ENCODE measurements at places on chromosomes 12 and 14. TPM values are rescaled to one million over a fixed set of nuclear protein-coding genes. Genes with fewer than 3 reads are reported as not detected.

GRCh38 chr12:82299319-82300025, 58.7 kb downstream of the CCDC59 start:
- no peak overlapping the region for H3K4me3 ChIP-seq
- H3K27me3 ChIP-seq = no peaks in the 10 kb centered on the region
- no peak for DNase-seq
- H3K36me3 ChIP-seq = no peaks in the 10 kb centered on the region

DNA sequence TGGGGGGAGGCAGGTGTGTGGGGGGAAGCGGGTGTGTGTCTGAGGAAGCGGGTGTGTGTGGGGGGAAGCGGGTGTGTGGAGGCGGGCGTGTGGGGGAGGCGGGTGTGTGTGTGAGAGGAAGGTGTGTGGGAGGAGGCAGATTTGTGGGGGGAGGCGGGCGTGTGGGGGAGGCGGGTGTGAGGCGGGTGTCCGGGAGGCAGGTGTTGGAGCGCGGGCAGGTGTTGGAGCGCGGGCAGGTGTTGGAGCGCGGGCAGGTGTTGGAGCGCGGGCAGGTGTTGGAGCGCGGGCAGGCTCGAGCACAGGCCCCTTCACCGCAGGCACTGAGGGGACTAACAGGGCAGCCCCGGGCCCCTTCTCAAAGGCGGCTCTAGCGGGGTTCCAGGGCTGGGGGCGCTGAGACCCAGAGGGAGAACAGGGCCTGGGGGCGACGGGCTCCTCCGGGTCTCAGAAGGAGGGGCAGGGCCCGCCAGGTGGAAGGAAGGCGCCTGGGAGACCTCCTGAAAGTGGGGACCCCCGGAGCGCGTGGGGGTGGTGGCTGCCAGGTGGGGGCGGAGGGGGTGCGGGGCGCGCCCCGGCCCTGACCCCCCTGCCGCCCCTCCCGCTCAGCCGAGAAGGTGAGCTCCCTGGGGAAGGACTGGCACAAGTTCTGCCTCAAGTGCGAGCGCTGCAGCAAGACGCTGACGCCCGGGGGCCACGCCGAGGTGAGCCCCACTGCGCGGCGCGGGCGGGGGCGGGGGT, 3.2 kb downstream of the CRIP2 start:
- no peak overlapping the region for H3K4me3 ChIP-seq
- H3K4me1 ChIP-seq = peaks cover 32% of the 10 kb centered on the region
- H3K27ac ChIP-seq = peak overlapping the region; percentile 54
- DNase-seq = peak; percentile 43
- no peaks in the 10 kb centered on the region for H3K36me3 ChIP-seq
- peaks cover 45% of the 10 kb centered on the region for H3K27me3 ChIP-seq

DNA sequence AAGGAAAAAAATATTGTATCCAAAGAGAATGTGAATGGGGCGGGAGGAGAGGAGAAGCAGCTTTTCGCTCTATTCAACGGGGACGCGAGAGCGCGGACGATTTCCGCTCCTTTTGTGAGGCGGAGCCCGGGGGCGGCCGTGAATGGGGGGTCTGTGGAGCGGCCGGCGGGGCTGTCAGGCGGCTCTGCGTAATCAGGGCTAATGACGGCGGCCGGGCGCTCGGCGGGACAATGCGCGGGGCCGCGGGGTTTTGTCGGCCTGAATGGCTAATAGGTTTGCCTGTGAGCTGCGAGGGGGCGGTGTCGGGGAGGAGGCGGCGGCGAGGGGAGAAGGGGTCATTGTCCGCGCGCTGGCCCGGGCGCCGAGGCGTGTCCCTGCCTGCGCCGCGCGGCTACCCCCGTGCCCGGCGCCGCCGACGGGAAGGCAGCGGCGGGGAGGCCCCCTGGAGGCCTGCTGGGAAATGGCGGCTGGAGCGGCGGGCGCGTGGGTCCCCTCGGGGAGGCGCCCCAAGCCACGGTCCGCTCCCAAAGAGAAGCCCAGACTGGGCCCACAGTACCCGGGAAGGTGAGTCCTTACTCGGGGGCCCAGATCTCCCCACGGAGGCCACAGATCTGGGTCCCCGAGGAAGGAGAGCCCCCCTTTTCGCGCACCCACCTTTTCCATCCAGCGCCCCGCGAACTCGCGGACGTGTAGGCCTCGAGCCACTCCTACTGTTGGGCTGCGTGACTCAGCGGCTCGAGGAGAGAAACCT, 6.0 kb downstream of the SIX6 start:
- no peak for DNase-seq
- no peaks in the 10 kb centered on the region for H3K36me3 ChIP-seq
- H3K27ac ChIP-seq = no peak overlapping the region
- H3K4me3 ChIP-seq = no peak overlapping the region
- peaks cover 3% of the 10 kb centered on the region for H3K4me1 ChIP-seq
- H3K27me3 ChIP-seq = peaks cover 47% of the 10 kb centered on the region

DNA sequence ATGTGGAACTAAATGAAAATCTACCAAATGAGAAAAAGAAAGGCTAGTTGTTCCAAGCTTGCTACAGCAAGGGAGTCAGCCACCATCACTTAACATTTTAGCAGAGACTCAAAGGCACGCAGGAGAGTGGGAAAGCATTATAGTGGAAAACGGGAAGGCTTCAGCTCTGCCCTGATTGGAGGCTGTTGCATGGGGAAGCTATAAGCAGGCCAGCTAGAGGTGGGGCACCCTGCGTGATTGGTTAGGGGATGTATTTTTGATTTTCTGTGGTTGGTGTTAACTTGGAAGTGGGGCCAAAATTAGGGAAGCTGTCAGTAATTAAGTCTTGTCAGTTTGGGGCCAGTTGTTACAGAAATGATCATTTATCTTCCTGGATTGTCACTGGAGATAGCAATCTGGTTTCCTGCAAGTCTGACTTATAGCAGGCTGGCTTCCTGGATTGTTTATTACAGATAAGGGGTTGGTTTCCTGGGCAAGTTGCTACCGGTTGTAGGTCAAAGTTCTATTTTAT, 93.9 kb downstream of the FAR2 start:
- no peak for DNase-seq
- H3K27me3 ChIP-seq = no peaks in the 10 kb centered on the region
- no peak overlapping the region for H3K4me3 ChIP-seq
- H3K27ac ChIP-seq = no peak overlapping the region
- H3K4me1 ChIP-seq = no peaks in the 10 kb centered on the region

JPH4 gene
- not detected for total RNA-seq
